ENCODE measurements at places on chromosomes 1 and 21. TPM values are rescaled to one million over a fixed set of nuclear protein-coding genes. Genes with fewer than 3 reads are reported as not detected.

GRCh38 chr1:55571767-55572166 is 356.6 kb upstream of the USP24 start:
- H3K27ac ChIP-seq, result no peak overlapping the region
- no peak overlapping the region for H3K4me3 ChIP-seq
- no peaks in the 10 kb centered on the region for H3K36me3 ChIP-seq
- no peaks in the 10 kb centered on the region for H3K27me3 ChIP-seq
- no peak for DNase-seq

DNA sequence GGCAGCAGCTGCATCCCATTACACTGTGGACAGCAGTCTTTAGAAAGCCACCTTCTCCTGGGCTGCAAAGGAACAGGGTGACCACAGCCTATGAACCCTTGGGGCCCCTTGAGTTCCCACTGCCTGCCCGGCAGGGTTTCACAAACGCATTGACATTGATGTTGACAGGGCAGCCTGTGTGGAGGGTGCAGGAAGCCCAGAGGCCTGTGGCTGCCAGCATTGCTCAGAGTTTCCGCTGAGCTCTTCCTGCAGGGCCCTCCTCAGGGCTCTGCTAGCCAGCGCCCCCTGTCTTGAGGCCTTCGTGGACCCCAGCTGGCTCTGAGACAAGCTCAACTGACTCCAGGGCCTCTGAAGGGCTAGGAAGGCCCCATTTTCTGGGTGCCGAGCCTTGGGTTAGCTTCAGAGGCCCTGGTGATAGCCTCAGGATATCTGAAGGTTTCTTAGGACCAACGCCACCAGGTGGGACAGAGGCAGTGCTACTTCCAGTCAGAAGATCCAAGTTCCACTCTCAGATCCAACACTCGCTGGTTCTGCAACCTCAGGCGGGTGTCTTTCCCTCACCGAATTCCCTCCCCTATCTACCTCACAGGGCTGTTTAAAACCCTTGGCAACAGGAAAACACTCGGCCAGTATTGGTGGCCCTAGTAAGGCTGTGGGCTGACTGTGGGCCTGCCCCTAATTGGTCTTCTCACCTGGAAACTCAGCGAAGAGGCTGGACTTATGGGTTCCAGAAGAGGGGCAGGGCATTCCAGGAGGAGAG is 27.2 kb upstream of the EPS8L3 start:
- H3K27me3 ChIP-seq, result no peaks in the 10 kb centered on the region
- H3K27ac ChIP-seq, result peak overlapping the region; percentile 28
- no peak for DNase-seq
- H3K4me3 ChIP-seq, result no peak overlapping the region
- peaks cover 67% of the 10 kb centered on the region for H3K4me1 ChIP-seq

DNA sequence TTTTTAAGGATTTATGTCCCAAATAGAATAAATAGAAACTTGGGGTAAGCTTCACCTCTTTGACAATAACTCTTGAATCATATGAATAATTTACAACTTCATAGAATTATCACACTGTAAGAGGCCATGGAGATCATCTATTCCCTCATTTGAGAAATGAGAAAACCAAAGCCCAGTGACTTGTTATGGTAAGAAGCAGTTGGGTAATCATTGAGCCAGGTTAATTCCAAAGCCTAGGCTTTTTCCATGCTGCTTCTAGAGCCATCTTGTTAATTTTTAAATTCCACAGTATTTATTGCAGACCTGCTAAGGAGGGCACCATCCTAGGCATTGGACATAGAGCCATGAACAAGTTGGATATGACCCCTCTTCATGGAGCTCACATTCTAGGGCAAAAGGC is 160.5 kb downstream of the CDC7 start:
- no peaks in the 10 kb centered on the region for H3K27me3 ChIP-seq
- no peaks in the 10 kb centered on the region for H3K36me3 ChIP-seq
- H3K4me1 ChIP-seq, result no peaks in the 10 kb centered on the region
- H3K4me3 ChIP-seq, result no peak overlapping the region
- H3K27ac ChIP-seq, result no peak overlapping the region
- DNase-seq, result no peak

DNA sequence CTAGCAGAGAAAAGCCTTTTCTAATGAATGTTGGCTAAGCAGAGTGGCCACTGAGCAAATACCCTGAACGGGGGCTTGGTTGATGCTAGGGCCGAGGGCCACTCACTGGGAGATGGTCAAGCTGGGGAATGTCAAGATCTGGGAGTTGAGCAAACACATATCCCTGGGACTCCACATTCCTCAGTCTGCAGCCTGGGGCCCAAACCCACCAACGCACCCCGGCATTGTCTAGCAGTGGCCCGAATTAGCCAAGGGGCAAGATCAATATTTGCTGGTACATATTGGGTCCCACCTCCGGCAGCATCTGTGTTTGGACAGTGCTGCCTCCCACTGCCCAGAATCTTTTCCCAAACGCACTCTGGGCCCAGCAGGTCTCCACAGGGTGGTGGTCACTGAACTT is 144.1 kb downstream of the TRABD2B start:
- DNase-seq, result no peak
- H3K4me3 ChIP-seq, result no peak overlapping the region
- H3K27ac ChIP-seq, result no peak overlapping the region
- H3K27me3 ChIP-seq, result no peaks in the 10 kb centered on the region

DNA sequence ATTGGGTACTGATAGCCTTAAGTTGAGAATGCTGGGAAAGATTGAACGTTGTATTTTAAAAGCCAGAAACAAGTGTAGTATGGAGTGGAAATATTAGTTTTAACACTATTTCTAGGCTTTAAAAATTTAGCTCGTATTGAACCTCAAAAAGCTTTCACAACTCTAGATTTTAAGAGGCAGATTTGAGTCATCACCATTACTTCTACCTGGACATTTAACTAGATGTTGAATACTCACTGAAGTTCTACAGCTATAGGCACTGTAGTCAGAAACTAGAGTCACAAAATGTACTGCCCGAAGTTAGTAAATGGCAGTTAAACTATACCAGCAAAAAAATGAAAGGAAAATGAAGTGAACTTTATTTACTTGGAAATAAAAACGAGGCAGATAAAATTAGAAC is 96.5 kb downstream of the NEK7 start:
- H3K27me3 ChIP-seq, result no peaks in the 10 kb centered on the region
- no peak overlapping the region for H3K4me3 ChIP-seq
- no peak for DNase-seq
- H3K36me3 ChIP-seq, result no peaks in the 10 kb centered on the region

GRCh38 chr21:34263629-34264028 is 100.2 kb upstream of the KCNE2 start:
- no peak overlapping the region for H3K4me3 ChIP-seq
- no peaks in the 10 kb centered on the region for H3K27me3 ChIP-seq
- no peak for DNase-seq
- H3K36me3 ChIP-seq, result no peaks in the 10 kb centered on the region
- peaks cover 29% of the 10 kb centered on the region for H3K4me1 ChIP-seq

DNA sequence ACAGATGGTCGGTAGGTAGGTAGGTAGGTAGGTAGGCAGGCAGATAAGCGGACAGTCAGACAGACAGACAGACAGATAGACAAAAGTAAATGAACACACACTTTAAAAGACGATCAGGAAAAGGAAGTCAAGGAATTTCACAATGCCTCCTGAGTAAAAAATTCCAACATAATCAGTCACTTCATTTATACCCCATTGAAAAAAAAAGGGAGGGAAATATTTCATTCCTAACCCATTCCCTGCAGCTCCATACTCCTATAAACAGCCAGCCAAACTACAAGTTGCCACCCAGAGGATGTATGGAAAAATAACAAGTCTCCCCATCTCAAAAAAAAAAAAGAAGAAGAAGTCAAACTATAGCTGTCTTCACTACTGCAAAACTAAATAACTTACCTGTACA is 43.4 kb downstream of the ZZZ3 start:
- H3K27ac ChIP-seq, result no peak overlapping the region
- peaks cover 12% of the 10 kb centered on the region for H3K4me1 ChIP-seq
- H3K27me3 ChIP-seq, result no peaks in the 10 kb centered on the region
- no peak for DNase-seq
- peaks cover 9% of the 10 kb centered on the region for H3K36me3 ChIP-seq

DNA sequence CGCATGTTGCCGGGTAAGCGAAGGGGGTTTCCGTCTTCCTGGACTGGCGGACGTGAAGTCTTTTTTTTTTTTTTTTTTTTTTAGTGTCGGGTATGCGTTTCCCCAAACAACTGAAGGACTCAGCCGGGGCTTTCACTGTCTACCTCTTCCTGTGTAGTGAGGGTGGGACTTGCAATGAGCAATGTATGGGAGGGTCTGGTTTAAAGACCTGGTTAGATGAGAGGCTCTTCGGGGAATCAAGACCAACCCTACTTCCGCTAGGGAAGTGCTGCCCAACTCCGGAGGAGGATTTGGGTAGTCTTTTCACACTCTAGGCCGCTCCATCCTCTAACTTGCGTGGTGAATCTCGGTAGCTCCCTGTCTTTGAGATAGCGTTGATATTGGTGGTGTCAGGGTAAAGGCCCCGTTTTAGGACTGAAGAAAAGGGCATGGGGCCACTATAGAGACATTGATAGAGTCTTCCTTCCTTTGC is 754 bp downstream of the PRRC2C start:
- H3K36me3 ChIP-seq, result peaks cover 6% of the 10 kb centered on the region
- H3K4me3 ChIP-seq, result peak overlapping the region; percentile 95
- H3K27ac ChIP-seq, result peak overlapping the region; percentile 99
- DNase-seq, result no peak

DNA sequence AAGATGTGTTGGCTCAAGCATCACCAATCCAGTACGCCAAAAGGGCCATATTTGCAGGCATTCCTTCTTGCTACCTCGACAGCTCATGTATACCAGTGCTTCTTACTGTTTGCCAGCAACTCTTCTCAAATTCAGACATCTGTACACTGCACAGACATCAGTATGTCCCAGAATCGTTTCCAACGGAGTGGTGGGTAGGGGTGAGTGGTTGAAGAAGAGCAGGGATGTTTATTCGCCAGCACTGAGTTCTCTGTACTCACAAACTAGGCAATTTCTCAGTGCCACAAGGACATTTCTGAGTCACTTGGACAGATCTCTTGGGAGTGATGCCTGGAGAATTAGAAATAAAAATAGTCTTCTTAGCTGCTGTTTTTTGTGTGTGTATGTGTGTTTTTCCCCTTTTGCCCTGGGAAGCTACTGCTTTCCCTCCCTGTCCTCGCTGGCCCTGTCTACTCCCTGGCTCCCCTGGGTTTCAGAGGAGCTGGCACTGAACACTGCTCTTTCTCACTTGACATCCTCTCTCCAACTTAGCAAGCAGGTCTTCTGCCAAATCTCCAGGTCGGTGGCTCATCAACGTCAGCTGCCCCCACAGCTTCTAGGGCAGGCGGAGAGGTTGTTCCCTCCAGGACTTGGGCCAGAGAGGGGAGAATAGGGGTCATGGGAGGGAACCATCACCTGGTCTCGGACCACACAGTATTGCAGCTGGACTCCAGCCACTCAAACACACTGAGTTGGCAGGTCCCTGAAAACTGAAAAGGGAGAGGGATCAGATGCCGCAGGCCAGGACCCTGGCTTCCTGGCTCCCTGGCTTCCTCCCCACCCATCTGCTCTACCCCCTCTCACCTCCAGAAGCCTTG is 90.5 kb downstream of the NMNAT2 start:
- no peaks in the 10 kb centered on the region for H3K36me3 ChIP-seq
- H3K4me3 ChIP-seq, result no peak overlapping the region
- DNase-seq, result no peak
- no peaks in the 10 kb centered on the region for H3K27me3 ChIP-seq
- peak overlapping the region; percentile 87 for H3K27ac ChIP-seq

GRCh38 chr1:243230914-243231313 is 24.2 kb downstream of the CEP170 start:
- H3K36me3 ChIP-seq, result no peaks in the 10 kb centered on the region
- DNase-seq, result no peak

GRCh38 chr1:55364216-55364615 is 149.1 kb upstream of the USP24 start:
- H3K4me1 ChIP-seq, result peaks cover 8% of the 10 kb centered on the region
- no peaks in the 10 kb centered on the region for H3K36me3 ChIP-seq
- no peak overlapping the region for H3K4me3 ChIP-seq

GRCh38 chr1:6141592-6141991 is 38.5 kb downstream of the CHD5 start:
- H3K27ac ChIP-seq, result no peak overlapping the region
- H3K4me3 ChIP-seq, result no peak overlapping the region
- DNase-seq, result no peak
- H3K36me3 ChIP-seq, result no peaks in the 10 kb centered on the region

DNA sequence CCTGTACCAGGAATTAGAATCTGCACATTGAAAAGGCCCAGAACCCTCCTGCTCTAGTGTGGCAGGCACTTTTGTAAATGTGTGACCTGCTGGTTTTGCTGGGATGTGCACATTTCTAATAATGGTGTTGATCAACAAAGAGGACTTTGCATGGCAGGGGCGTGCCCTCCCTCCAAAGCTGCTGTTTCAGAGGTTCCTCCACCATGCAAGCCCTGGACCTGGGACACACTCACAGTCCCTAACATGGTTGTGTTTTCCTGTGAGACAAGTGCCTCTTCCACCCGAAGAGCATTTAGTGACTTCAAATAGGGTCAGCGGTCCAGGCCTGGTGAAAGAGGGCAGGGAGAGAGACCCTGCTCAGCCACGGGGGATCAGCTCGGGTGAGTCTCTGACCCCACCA is 28.1 kb downstream of the TENT5C start:
- no peaks in the 10 kb centered on the region for H3K27me3 ChIP-seq
- no peak overlapping the region for H3K27ac ChIP-seq
- H3K36me3 ChIP-seq, result no peaks in the 10 kb centered on the region
- H3K4me1 ChIP-seq, result no peaks in the 10 kb centered on the region
- no peak for DNase-seq

DNA sequence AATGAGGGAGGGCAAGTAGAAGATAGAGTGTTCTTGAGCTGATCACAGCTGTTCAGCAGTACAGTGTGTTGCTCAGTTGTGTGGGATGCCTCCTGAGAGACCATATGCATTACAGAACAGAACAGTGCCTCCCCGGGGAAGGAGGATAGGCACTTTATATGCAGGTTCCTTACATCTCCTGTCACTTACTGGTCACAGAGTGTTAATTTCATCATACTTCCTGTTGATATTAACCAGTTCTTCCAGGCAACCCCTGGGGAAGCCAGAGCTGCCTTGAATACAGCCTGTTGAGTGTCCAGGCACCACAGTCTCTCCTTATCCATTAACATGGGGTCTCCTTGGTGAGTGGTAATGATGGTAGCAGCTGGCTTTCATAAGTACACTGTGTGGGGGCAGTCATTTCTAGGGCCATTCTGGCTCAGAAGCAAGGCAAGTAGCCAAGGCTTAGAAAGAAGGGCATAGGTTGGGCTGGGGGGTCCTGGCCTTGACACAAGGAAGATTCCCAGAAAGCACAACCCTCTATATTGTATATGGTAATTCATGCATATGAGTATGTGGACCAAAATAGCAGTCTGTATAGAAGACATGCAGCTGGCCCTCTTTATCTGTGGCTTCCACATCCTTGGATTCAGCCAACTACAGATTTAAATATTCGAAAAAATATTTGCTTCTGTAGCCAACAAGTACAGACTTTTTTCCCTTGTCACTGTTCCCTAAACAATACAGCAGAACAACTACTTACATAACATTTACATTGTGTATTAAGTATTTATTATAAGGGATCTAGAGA is 142.4 kb downstream of the ZP4 start:
- no peaks in the 10 kb centered on the region for H3K36me3 ChIP-seq
- no peak for DNase-seq
- no peak overlapping the region for H3K27ac ChIP-seq
- no peaks in the 10 kb centered on the region for H3K27me3 ChIP-seq

Gene DSTYK
- total RNA-seq, result 12.0 TPM

Gene SYT2
- total RNA-seq, result 0.11 TPM

Gene LCE3D
- not detected for total RNA-seq

Gene FCRLB
- total RNA-seq, result 0.34 TPM

Gene HEATR1
- 15.2 TPM for total RNA-seq

Gene FAAH
- 3.7 TPM for total RNA-seq

Gene VHLL
- not detected for total RNA-seq

Gene NEXN
- total RNA-seq, result 259 TPM

Gene DISP3
- total RNA-seq, result not detected

Gene MX2
- 19.7 TPM for total RNA-seq

Measured in esophagus muscularis mucosa (tissue), 4 donors.